ENCODE measurements at places on chromosomes 5 and 9.

DNA sequence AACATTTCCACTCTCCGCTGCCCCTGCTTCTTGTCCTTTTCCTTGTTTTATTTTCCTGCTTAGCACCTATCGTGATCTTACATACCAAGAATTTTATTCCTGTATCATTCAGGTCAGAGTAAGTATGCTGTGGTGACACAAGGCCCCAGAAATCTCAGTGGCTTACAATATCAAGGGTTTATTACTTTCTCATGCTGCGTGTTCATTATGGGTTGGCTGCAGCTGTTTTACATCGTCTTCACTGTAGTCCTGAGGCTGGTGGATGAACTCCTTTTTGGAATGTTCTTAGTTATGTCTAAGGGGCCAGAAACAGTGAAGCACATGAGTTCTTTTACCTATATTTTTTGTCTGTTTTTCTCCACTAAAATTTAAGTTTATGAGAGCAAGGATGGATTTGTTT lies 51.2 kb downstream of the FCHO2 start:
- no peak for DNase-seq

DNA sequence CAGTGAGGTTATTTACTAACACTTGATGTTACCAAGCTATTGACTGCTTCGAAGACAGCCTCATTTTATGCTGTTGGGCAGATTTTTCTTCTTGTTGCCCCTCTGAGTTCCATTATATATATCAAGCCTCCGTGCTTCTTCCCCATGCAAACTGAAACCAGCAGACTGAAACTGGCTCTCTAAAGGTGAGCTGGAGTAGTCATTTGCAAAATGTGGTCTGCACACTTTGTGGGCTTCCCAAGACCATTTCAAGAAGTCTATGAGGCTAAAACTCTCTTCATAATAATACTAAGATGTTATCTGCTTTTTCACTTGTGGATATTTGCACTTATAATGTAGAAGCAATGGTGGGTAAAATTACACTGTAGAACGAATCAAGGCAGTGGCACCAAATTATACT lies 13.9 kb downstream of the SLC36A1 start:
- DNase-seq: no peak

DNA sequence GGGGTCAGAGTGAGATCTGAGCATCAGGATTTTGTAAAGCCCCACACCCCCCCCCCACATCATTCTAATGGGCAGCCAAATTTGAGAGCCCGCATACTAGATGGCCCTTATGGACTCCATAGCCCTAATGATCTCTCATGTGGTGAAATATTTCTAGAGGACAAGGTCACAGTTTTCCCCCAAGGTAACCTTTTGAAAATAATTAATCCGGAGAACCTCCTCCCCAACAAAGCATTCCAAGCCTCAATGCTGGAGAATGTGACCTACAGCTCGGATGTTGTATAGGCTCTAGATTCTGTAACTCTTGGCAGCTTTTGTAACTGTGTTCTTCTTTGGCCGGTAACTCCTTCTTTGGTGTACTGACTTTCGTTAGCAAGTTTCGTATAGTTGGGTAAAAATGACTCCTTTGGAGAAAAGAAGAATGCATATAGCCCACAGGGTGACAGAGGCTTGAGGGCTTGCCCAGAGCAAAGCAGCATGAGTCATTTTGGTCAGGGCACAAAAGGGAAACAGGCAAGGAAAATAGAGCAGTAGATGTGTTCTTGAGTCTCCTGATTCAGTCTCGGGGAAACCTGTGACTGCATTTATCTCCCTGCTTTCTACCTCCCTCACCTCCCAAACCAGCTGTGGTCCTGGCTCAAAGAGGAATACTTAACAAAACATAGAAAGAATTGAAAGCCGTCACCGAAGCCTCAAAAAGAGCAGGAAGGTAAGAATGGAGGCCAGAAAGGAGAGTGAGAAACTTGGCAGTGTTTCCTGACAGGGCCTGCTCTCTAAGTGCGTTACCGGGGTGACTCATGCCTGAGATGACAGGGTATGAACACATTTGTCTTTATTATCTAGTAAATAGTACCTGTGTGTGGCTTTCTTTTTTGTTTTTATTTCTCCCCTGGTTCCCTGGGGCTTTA lies 6.6 kb upstream of the XPA start:
- DNase-seq: no peak

DNA sequence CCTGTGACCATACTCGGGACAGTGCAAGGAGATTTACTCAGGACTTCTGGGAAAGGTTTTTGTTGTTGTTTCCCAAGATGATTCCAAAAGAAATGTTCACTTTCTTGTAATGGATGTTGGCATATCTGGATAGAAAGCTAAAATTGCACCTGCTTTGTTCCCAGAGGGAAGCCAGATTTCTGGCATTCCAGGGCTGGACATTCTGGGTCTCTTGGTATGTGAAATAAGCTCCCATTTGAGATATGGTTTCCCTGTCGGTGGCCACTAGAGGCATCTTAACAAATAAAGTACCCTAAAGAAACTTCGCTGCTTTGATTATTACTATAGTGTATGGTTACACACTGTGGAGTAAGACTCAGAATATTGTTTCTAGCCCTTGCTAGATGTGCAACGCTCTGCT lies 737.3 kb downstream of the BRINP1 start:
- DNase-seq: no peak

GRCh38 chr9:124454296-124454695 lies 4.0 kb downstream of the ADGRD2 start:
- DNase-seq: no peak

- DNase-seq: peak; percentile 46
These were observed 34.8 kb upstream of the TRIO start for GRCh38 chr5:14108170-14108996.

- no peak for DNase-seq
These were observed 628.5 kb downstream of the CHSY3 start for GRCh38 chr5:130532786-130533185.

DNA sequence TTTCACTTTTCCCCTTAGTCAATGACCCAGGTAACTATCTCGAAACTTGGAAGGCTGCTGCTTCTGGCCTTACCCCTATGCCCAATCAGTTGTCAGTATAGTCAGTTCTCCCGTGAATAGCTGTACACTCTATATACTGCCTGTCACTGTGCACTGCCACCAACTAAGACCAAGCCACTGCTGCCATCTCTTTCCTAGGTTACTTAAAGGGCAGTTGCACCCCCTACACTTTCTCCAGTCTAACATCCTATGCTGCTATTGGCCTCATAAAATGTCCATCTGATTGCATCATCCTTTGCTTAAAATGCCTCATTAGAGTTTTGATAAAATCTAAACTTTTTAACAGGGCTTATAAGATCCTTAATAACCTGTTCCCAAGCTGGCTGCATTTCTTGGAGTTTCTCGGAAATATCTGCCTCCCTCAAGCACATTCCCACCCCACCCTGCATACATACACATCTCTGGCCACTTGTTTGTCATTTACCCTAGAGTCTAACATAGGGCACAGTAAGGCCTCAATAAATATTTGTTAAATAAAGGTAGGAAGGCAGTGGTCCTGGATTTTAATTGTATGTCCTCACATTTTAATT lies 32.8 kb upstream of the TNFAIP8 start:
- DNase-seq: no peak

GRCh38 chr9:84179531-84179930 lies 161.0 kb downstream of the SLC28A3 start:
- DNase-seq: no peak

- DNase-seq: no peak
These were observed 204.3 kb upstream of the KLF9 start for GRCh38 chr9:70618784-70619183.

- no peak for DNase-seq
These were observed 106.1 kb downstream of the GALNT10 start for GRCh38 chr5:154296525-154297159.

DNA sequence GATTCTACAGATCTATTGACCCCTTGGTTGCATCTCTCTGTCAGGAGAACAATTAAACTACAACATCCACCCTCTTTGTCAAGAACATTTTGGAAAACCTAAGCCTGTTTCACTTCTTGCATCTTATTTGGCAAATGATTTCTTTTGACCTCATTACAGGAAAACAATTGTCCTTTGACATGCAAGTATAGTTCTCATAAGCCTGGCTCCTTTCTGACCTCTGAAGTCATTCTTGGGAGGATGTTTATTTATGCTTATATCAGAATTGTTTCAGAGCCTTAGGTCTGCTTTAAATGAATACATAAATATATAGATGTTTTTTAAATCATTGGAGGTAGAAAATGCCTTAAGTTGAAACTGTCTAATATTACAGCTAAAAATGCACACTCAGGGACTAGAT lies 361.3 kb upstream of the PTGER4 start:
- no peak for DNase-seq

DNA sequence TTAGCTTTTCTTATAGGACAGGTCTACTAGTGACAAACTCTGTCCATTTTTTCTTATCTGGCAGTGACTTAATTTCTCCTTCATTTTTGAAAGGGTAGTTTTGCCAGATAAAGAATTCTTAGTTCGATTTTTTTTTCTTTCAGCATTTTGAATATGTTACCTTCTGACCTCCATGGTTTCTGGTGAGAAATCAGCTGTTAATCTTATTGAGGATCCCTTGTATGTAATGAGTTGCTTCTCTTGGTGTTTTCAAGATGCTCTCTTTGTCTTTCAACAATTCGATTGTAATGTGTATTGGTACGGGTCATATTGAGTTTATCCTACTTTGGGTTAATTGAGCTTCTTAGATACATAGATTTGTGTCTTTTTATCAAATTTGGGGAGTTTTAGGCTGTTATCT lies 12.5 kb downstream of the PAIP2 start:
- no peak for DNase-seq

- DNase-seq: no peak
These were observed 33.4 kb upstream of the TBC1D2 start for GRCh38 chr9:98288881-98289280.

DNA sequence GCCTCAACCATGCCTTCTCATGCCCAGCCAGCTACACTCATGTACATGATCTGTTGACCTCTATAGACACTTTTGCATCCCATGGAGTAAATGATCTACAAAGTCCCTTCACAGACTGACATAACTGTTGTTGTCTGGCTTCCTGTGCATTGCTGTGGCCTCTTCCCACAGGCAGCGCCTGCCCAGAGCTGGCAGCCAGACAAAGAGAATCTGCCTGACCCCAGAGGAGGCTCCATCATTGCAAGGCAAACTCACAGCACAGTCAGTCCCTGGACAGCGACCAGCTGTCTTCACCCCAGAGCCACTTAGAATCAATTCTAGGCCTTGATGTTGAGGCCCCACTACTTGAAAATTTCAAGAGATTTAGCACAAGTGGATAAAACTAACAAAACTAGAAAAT lies 65.5 kb downstream of the INSYN2B start:
- no peak for DNase-seq

- DNase-seq: peak; percentile 98
These were observed at the start of gene NAA35 for GRCh38 chr9:85940832-85941621. Gene NAA35 (plus strand): TSS chr9:85941146. CDS start chr9:85942160, 1,014 bp downstream.

DNA sequence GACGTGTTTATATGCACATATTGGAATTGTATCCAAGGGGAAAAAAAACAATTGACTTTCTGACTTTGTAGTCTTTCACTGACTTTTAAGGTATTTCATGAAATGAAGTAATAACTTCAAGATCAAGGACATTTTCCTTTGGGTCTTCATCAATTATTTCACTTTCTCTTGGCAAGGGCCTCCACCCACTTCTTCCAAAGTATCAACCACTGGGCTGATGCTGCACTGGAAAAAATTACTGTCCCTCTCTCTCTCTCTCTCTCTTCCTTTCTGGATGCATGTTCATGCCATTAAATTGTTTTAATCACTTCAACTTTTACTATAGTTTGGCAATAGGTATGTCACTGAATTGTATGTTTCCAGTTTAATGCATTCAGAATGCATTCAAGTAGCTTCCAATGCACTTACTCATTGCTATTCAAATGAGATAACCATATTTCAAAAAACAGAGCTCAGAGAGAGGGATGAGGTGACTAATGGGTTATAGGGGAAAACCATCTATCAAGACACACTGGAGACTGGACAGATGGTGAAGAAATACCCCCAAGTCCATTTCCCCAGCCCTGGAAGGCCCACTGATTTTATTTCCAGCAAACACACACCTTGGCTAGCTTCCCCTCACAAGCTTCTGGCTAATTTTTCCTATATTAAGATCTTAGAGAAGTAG lies 585.3 kb downstream of the EBF1 start:
- DNase-seq: no peak

DNA sequence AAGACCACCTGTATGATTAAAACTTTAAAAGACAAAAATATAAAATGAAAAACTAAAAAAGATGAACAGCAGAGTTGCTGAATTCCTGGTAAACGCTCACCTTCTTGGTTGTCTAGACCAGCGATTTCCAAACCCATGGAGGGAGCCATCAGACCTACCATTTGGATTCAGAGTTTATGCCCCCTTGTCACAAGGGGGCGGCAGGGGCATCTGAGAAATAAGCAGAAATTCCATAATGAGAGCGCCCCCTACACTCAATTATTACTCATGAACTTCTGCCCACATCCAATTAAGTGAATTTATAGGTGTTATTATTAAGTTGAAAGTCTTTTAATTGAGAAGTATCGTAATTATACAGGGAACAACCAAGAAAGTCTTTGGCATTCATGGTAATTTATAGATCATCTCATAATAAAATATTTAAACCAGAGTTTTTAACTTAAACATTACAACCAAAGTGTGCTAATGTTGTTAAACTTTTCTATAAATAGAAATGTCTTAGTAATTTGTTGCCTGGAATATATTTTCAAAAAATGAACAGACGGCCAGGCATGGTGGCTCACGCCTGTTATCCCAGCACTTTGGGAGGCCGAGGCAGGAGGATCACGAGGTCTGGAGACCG lies 35.2 kb upstream of the SPATA31C2 start:
- peak; percentile 41 for DNase-seq
